ENCODE measurements at places on chromosomes 4 and X. TPM values are rescaled to one million over a fixed set of nuclear protein-coding genes. Genes with fewer than 3 reads are reported as not detected.

DNA sequence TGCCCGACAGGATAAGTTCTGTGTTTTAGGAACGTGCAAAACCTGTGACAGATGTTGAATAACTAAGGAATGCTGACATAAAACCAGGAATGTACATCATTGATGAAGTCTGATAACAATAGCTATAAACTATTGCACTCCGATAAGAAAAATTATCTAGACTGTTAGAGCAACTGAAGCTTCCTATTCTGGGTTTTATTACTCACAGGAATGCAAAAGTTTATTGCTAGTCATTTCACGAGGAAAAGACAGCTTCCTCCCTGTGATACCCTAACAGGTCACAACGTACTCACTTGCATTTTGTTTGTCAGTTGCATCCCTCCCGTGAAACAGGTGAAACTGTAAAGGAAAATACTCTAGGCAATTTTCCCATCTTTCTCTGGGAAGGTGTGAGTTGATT lies 65.9 kb downstream of the CLDN22 start:
- no peak for DNase-seq

GRCh38 chr4:74038086-74038424 lies 434 bp downstream of the CXCL3 start:
- DNase-seq, result peak; percentile 26

- no peak for DNase-seq
These were observed 8.3 kb downstream of the IL21 start for GRCh38 chr4:122612540-122612939.

Gene KCND1
- 1.7 TPM for total RNA-seq

- no peak for DNase-seq
These were observed 1811.2 kb upstream of the PCDH10 start for GRCh38 chr4:131337936-131338335.

GRCh38 chr4:55409468-55410171 lies 13.9 kb downstream of the TMEM165 start:
- no peak for DNase-seq

GRCh38 chr4:74410272-74410671 lies 34.7 kb upstream of the AREG start:
- DNase-seq, result no peak

Gene PIN4
- total RNA-seq, result 4.3 TPM

Gene TMEM187
- total RNA-seq, result 12.4 TPM

- DNase-seq, result no peak
These were observed 25.2 kb downstream of the NAT8L start for GRCh38 chr4:2084316-2084715.

- DNase-seq, result no peak
These were observed 4.3 kb upstream of the KCNE5 start for GRCh38 chrX:109629310-109629709.

Gene SPANXA1
- total RNA-seq, result not detected

Gene CXCL1
- total RNA-seq, result 7.0 TPM
